ENCODE measurements at places on chromosomes 4 and X.

DNA sequence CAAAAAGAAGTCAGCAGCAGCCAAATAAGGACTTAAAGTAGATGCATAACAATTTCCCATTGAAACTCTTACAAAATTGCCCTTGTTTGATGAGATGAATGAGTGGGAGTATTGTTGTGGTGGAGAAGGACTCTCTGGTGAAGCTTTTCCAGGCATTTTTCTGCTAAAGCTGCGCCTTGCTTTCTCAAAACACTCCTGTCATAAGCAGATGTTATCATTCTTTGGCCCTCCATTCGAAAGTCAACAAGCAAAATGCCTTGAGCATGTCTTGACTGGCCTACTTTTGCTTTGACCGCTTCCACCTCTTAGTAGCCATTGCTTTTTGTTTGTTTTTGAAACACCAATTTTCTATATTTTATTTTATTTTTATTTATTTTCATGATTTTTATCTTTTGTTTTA lies 340.9 kb upstream of the FGF13 start:
- DNase-seq, result no peak

GRCh38 chr4:60590116-60590515 lies 610.0 kb upstream of the ADGRL3 start:
- no peak for DNase-seq

DNA sequence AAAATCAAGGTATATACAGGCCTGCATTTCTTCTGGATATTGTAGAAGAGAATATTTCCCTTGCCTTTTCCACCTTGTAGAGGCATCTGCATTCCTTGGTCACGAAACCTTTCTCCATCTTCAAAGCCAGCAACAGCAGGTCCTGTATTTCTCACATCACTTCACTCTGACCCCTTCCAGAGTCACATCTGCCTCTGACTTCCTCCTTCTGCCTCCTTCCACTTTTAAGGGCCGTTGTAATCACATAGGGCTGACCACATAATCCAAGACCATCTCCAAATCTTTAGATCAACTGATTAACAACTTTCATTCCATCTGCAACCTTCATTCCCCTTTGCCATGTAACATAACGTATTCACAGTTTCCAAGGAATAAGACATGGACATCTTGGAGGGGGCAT lies 38.3 kb upstream of the NDP start:
- no peak for DNase-seq

GRCh38 chrX:112630187-112630586 lies 49.6 kb downstream of the LHFPL1 start:
- peak; percentile 3 for DNase-seq

DNA sequence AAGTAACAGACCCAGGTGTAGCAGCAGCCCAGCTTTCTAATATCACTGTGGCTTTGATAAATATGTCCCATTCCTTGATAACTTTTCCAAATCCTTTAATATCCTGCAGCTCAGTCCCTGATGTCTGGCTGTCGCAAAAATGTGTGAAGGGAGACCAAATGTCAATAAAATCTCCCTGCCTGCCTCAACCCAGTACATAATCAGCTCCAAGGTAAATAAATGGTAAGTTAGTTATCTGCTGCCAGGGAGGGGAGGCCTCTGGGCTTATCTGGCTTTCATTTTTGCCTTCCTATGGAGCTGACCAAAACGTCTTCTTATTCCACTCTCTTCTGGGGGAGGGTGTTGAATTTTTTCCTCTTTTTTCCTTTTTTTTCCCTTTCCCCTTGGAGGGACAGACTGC lies 630.6 kb downstream of the MID1IP1 start:
- no peak for DNase-seq

- no peak for DNase-seq
These were observed 294.5 kb downstream of the PDGFC start for GRCh38 chr4:156677131-156677531.

- no peak for DNase-seq
These were observed 239.0 kb upstream of the MAB21L2 start for GRCh38 chr4:150342945-150343344.

- no peak for DNase-seq
These were observed 548.1 kb upstream of the INTU start for GRCh38 chr4:127084666-127085065.

GRCh38 chr4:121690001-121690400 lies 6.8 kb downstream of the ANXA5 start:
- no peak for DNase-seq

- DNase-seq, result no peak
These were observed 4.6 kb downstream of the PNMA5 start for GRCh38 chrX:152989292-152989658.

- DNase-seq, result no peak
These were observed 53.9 kb upstream of the TET2 start for GRCh38 chr4:105092768-105093167.

- DNase-seq, result peak; percentile 3
These were observed 864.3 kb upstream of the AGA start for GRCh38 chr4:178306565-178306964.

DNA sequence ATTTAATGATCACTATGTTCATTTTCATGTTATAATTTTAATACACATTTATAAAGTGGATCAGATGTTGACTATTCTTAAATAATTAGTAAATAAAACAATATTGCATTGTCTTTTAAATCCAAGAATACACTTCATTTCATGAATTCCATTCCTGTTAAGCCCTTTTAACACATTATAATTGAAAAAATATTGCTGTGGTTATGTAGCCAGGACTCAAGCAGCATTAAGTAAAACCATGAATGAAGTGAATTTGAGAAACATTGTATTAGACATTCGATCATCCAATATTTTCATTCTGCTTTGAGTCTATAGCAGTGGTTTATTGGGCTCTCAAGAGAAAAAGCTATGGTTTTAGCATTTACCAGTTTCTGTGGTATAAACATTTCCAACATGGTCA lies 94.2 kb upstream of the RAPGEF2 start:
- no peak for DNase-seq

DNA sequence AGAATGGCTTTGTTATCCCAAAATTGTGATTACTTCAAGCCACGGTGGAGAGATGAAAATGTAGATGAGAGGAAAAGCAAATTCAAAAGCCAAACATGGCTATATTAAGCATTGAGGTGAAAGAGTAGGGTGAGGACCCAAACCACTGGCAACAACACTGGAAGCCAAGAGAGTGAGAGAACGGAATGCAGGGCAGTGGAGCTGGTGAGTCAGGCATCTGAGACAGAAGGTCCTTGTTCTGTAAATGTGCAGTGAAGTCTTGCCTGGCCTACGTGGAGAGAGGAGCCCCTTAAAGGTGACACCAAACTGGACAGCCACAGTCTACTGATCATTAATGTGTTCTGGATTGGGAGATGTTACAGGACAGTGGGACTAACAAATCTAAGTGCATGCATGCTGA lies 22.8 kb upstream of the SEC24B start:
- DNase-seq, result peak; percentile 9

GRCh38 chrX:40172401-40173142 lies 74.8 kb upstream of the BCOR start:
- DNase-seq, result peak; percentile 76

- no peak for DNase-seq
These were observed 11.5 kb downstream of the RASGEF1B start for GRCh38 chr4:81460191-81460701.

GRCh38 chr4:1659104-1660043 lies 24.7 kb downstream of the FAM53A start:
- DNase-seq, result no peak

GRCh38 chr4:83342476-83342875 lies 7.8 kb upstream of the HPSE start:
- DNase-seq, result no peak

DNA sequence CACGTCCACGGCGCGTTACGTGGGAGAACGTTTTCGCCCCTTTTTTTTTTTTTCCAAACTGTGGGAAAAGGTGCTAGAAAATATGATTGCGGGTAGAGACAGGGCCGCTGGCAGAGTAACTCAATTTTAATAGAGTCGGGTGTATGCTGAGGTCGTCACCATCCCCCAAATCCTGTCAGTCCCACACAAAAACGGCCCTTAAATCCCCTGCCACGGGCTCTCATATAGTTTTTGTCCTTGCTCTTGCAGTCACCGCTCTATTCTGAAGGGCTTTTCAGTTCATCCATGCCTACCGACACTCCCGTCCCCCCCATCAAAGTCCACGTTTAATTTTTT lies 796 bp upstream of the MED14 start:
- no peak for DNase-seq

- DNase-seq, result peak; percentile 79
These were observed 197.8 kb downstream of the EDA start for GRCh38 chrX:69813677-69814076.

- peak; percentile 58 for DNase-seq
These were observed 12.6 kb upstream of the SUPT20HL1 start for GRCh38 chrX:24347881-24348280.

GRCh38 chr4:163085085-163085484 lies 81.6 kb downstream of the NAF1 start:
- DNase-seq, result no peak

DNA sequence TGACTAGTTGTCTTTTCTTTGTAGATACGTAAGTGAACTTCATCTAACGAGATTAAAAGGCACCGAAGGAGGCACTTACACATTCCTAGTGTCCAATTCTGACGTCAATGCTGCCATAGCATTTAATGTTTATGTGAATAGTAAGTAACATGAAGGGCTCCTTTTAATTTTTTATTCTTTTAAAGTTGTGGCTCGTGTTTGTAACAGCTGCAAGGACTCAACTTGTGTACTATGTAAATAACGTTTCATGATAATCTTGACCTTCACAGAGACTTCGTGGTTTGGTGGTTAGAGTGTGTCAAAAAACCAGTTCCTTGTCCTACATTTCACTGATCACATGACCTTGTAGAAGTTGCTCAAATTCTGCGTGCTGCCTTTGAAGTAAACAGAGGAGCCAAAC lies 51.6 kb downstream of the KIT start:
- no peak for DNase-seq

DNA sequence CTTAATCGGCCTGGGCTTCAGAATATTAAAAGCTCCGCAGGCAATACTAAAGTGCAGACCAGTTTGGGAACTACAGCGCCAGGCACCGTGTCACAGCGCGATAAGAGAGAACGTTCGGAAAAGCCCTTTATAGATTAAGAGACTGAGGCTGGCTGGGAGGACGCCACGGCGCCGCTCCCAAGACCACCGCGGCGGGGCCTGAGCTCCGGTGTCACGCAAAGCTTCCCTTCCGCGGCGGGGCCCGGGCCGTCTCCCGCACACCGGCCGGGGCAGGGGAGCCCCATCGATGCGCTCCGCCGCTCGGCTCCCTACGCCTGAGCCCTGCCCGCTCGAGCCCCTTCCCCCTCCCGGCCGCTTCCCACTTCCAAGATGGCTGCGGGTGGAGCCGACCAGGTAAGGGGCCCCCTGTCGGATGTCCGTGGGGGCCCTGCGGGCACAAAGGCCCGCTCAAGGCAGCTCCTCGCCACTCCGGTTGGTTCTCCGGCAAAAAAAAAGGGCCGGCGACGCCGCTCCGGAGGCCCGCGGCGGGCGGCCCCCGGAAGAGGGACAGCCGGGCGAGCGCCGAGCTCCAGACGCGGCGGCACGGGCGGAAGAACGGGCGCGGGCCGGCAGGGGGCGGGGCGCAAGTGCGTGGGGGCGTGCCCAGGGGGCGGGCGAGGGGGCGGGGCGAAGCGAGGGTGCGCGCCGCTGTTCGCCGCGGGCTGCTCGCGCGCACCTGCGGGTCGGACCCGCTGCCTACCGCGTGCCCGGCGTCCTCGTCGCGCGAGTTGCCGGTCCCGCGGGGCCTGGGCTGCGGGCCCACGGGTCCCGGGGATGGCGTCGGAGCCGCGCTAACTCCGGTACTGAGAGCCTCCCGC lies at the start of gene TBC1D14:
TBC1D14 (plus strand) TSS at position 714 of the 857 bp plus-strand sequence. CDS start 13,564 bp downstream, outside the sequence.
- DNase-seq, result peak; percentile 95

- no peak for DNase-seq
These were observed 139.8 kb upstream of the KIT start for GRCh38 chr4:54517781-54518444.

DNA sequence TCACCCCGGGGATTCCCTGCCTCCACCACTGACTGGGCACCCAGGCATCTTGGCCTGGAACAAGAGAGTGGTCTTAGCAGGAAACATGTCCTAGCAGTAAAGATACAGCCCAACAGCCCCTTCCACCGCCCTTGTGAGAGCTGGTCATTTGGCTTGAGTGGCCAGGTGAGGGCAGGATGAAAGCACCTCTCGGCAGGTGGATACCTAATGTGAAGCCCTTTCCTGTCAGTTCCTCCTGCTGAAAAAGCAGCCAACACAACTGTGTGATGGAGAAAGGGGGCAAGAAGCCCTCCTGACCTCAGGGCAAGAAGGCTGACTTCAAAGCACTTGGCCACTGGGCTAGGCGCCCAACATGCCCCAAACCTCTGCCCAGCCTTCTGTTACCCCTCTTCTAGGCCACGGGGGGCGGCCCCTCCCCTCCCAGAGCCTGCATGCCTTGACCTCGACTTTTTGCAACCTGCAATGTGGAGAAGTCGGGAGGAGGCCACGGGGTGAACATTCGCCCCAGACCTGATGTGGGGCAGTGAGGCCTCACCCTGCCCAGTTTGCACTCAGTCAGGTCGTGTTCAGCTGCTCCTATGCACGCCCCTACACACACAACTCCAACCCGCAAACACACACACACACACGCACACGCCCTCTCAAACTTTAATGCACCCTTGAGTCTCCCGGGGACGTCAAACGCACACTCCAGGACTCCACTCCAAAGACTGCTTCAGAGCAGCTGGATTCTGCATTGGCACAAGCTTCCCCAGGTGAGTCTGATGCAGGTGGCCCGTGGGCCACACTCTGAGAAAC lies 1.1 kb downstream of the LGI2 start:
- no peak for DNase-seq

GRCh38 chr4:35539404-35540055 lies 704.8 kb downstream of the ARAP2 start:
- DNase-seq, result no peak

GRCh38 chrX:103562801-103563200 lies 22.5 kb upstream of the TCEAL4 start:
- no peak for DNase-seq

DNA sequence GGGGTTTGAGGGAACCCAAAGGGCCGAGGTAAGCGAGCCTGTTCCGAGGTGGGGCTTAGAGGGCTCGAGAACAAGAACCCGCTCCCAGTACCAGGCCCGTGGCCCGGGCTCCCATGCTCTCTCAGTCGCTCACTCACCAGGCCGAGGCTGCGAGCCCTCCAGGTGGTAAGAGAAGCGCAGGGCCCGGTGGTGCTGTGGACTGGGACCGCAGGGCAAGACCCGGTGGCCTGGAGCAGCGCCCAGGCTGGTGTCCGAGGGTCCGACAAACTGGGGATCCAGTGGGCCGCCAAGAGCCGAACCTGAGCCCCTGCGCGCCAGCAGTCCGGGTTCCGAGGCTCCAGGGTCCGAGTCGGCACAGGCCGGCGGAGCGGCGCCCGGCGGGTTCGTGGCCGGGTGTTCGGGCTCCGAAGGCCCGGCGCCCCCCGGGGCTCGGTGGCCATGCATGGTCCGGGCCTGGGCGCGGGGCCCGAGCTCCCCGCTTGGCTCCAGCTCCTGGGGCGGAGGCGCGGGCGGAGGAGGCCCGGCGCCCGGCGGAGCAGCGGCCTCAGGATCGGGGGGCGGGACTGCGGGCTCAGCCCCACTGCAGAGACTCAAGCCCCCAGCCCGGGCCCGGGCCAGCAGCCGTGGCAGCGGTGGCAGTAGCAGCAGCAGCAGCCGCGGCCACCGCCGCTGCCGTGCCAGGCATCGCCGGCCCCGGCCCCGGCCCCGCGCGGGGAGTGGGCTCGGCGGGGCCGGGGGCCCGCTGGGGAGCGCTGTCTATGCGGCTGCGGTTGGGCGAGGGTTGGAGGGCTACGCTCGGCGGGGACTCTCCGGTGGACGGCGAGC lies 833 bp downstream of the FGD1 start:
- peak; percentile 27 for DNase-seq

GRCh38 chr4:12393631-12394262 lies 965.1 kb upstream of the HS3ST1 start:
- DNase-seq, result no peak
